ENCODE measurements at places on chromosomes 3 and 15.

DNA sequence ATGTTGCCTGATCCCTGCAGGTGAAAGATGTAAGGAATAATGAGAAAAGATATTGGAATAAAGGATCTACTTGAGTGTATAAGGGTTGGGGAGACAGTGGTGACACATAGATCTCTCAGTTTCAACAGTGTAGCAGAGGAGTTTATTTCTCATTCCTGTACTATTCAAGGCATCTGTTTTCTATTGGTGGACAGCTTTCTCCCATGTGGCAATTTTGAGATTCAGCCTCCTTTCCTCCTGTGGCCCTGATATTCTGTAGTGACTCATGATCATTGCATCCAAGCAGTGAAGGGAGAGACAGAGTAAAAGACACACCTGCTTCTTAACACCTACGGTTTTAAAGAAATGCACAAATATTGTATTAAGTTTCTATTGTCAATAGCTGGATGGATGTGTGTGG, 327.6 kb downstream of the GRM7 start:
- no peak for DNase-seq

DNA sequence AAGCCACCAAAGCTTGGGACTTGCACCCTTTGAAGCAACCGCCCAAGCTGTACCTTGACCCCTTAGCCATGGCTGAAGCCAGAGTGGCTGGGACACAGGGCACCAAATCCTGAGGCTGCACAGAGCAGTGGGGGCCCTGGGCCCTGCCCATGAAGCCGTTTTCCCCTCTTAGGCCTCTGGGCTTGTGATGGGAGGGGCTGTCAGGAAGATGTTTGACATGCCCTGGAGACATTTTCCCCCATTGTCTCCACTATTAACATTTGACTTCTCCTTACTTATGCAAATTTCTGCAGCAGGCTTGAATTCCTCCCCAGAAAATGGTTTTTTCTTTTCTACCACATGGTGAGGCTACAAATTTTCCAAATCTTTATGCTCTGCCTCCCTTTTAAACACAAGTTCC, 522.2 kb downstream of the EDEM1 start:
- no peak for DNase-seq

DNA sequence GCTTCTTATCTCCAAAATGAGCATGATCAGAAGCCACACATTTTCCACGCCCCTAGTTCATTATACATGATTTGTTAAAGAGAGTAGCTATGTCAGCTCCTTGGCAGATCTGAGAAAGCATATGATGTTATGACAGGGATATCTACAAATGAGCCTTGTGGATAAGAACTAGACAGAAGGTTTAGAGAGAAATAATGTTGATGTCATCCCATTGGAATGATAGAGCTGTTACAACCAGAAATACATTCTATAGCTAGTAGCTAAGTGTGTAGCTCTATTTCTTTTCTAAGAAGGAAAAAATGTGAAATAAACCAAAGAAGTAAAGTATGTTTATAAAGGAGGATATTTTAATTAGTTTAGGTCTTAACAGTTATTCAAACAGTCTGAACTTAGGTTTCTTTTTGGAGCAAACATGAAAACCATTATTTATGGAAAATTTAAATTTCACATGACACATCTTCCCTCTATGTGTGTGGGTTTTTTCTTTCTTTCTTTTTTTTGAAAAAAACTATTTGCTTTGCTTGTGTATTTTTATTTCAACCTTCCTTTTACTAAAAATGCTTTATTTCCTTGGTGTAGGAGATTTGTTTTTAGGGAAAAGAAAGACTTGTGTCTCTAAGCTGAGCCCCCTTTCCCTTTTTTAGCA, 167.7 kb downstream of the GHSR start:
- DNase-seq = no peak

- no peak for DNase-seq
Observed at GRCh38 chr15:88586401-88587162, 34.6 kb upstream of the AEN start.

DNA sequence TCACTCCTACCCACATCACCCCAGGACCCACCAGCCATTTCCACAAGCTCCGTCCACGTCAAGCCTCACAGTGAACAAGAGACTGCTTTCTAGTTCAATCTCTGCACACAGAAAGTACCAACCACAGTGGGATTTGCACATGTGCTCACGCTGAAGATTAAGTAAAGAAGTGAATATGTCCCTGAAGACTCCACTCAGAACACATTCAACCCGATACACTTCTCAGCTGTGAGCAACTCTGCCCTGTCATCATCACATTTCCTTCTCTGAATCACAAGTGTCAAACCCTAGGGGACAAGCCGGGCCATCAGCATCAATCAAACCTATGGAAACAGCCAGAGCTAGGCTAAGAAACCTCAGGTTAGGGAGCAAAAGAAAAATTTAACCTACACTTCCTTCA, 1.9 kb downstream of the STIMATE start:
- no peak for DNase-seq

- no peak for DNase-seq
Observed at GRCh38 chr3:58874248-58874741, 175.5 kb downstream of the CFAP20DC start.

DNA sequence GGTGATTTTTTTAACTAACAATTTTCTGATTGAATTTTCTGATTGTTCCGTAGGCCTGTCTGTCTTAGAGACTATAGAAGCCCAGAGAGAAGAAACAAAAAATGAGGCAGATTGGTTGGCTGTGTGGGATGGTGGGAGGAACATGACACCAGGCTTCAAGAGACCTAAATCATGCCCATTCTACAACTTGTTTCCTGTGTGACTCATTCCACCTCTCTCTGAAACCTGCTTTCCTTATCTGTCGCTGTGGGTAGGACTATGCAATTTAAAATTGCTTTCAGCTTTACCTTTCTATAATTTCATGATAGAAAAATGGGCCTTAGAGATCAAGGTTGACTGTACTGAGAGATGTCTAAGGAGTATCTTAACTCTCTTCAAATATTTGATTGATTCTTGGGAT, 44.5 kb downstream of the OXNAD1 start:
- no peak for DNase-seq

GRCh38 chr15:101038327-101039003, 119.3 kb downstream of the LRRK1 start:
- no peak for DNase-seq

DNA sequence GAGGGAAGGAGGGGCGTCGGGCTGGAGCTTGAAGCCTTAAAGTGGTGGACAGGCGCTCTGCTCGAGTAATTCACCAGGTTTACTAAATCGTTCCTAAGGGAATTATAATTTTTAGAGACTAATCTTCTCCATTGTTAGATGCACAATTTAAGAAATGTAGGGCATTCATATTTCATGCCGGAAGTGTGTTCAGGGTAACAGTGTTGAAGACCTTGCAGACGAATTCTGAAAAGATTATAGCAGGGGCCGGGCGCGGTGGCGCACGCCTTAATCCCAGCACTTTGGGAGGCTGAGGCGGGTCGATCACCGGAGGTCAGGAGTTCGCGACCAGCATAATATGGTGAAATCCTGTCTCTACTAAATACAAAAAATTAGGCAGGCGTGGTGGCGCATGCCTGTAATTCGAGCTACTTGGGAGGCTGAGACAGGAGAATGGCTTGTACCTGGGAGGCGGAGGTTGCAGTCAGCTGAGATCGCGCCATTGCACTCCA, 365 bp upstream of the GTF2A2 start:
- no peak for DNase-seq

DNA sequence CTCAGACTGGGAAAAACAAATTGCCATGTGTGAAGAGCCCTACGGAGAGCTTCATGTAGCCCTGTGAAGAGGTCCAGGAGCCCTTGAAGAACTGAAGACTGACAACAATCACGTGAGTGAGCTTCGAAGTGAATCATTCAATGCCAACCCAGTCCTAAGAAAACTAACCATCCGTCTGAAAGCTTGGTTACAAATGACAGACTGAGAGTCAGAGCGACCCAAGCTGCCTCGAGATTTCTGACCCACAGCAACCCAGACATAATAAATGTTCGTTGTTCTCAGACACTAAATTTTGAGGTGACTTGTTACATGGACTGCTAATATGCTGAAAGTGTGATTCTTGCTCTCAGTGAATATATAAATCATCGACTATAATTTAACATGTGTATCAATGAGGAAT, 987.2 kb upstream of the ROBO1 start:
- DNase-seq = no peak

- no peak for DNase-seq
Observed at GRCh38 chr15:45203182-45203581, 15.4 kb upstream of the SHF start.

GRCh38 chr3:46245146-46245545, 2.9 kb downstream of the CCR3 start:
- no peak for DNase-seq
